ENCODE measurements at places on chromosomes 6 and 20. TPM values are rescaled to one million over a fixed set of nuclear protein-coding genes. Genes with fewer than 3 reads are reported as not detected.

ZGPAT gene
- total RNA-seq: 40.7 TPM

GTF3C6 gene
- total RNA-seq: 93.3 TPM

ZNF451 gene
- 71.9 TPM for total RNA-seq

- DNase-seq: no peak
Measured at GRCh38 chr6:166924531-166924930, 31.8 kb downstream of the RNASET2 start.

- DNase-seq: no peak
Measured at GRCh38 chr6:63858691-63859090, 223.1 kb downstream of the PHF3 start.

DNA sequence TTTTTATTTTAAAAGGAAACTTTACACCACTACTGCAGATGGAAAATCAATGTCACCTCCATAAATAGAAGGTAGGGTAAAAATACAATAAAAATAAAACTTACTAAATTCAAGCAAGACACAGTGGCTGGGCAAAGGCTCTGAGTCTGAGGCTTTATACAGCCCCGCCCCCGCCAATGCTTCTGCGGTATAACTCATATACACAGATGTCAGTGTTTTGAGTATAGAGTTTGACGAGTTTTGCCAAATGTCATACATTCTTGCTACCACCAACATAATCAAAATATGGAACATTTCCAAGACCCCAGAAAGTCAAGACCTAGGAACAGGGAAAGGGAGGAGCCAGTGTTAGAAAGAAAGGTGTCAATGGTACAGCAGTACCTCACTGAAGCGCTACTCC is 12.8 kb downstream of the NFATC2 start:
- no peak for DNase-seq

DNA sequence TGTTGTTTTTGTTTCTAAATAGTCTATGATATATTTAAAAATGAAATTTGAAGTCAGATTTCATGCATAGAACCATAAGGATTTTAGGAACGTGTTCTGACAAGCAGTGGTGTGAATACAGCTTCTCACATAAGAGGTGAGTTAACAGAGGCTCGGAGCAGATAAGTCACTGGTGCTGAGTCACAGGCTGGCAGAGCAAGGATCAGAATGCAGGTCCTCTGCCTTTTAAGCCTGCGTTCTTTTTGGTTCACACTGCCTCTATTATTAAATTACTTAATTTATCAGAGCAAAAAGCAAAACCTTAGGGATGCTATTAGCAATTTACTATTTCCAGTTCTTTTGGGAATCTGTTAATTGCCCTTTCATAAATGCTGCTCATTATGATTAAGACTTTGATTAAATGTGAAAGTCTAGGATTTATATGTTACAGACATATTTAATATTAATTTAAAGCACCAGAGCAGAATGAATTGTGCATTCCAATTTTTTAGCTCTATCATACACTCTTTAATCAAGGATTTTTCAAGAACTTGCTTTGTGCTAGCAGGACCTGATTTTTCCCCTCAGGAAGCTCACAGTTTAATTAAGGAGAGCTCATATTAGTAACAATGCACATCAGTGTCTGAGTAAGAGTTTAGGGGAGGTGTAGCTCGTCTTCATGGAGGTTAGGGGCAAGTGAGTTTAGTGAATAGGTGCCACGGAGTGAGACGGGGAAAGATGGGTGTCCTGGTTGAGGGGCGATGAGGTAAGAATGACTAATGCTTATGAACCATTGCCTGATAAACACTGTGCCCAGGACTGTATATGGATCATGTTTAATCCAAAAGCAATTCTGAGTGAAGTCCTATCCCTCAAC is 212.7 kb upstream of the AGPAT4 start:
- DNase-seq: no peak

Measured in activated B cell treated with CpG ODN at 0.5 μM for 24 hours (primary cell).